DMS79 treated with DMSO at 0.1 percent for 48 hours (cell line): ENCODE measurements at places on chromosomes 12 and 14.
A peak's percentile ranks its signal among the peaks of the same experiment; 100 is the strongest.

GRCh38 chr12:27014859-27015729 is 910 bp upstream of the TM7SF3 start:
- DNase-seq, result no peak

DNA sequence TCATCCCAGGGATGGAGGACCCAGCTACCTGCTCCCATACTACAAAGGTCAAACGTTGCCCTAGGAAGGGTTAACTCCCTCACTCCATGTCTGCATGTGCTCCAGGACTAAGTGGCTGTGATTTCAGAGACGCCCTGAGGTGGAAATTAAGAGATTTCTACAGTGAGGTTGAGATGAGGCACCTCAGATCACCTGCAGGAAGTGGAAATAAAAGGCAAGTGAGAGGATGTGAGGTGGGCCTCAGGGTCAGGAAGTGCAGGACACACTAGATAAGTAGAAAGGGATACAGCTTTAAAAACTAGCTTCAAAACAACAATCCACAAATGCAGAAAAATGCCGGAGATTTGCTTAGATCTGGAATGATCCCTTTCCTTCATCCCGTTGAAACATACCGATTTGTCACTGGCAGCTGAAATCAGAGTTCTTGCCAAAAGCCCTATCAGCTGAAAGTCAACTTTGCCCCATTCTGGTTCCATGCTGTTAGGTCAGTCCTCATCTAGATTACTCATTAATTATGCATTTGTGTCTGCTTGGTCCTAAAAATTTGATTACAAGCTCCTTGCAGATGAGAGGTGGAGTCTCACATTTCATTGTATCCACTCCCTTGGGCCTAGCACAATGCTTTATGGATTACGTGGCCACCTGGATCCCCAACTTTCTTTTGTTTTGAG is 6.6 kb downstream of the PLBD1 start:
- no peak for DNase-seq

GRCh38 chr14:91870001-91870400 is 2.7 kb upstream of the TC2N start:
- DNase-seq, result no peak

GRCh38 chr12:39807043-39807442 is 187.4 kb upstream of the ABCD2 start:
- DNase-seq, result no peak

DNA sequence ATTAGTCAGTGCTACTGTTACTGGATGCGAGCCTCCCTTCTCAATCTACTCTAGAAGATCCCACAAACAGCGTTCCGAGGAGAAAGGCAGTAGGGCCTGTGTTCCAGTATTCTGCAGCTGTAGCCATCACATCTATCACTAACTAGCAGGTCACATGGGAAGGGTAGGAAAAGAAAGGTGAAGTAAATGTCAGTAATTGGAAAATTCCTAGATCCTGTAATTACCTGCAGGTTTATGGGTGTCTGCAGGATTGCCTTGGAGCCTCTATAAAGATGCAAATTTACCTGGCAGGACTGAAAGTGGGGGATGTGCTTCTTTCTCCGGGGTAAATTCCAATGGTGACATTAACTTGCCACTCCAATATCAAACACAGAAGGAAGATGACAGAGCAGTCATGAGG is 77.8 kb downstream of the FERMT2 start:
- DNase-seq, result no peak

DNA sequence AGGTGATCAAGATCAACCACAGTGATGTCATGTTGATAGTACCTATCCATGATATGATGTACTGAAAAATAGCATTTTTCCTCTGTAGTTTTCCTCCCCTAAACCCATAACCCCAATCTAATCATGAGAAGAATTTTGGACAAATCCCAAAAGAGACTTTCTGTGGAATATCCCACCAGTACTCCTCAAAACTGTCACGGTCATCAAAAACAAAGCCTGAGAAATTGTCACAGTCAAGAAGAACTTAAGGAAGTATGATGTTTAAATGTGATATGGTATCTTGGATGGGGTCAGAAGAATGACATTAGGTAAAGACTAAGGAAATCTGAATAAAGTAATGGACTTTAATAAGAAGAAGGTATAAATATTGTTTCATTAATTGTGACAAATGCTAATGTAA is 248.8 kb downstream of the RMST start:
- no peak for DNase-seq

DNA sequence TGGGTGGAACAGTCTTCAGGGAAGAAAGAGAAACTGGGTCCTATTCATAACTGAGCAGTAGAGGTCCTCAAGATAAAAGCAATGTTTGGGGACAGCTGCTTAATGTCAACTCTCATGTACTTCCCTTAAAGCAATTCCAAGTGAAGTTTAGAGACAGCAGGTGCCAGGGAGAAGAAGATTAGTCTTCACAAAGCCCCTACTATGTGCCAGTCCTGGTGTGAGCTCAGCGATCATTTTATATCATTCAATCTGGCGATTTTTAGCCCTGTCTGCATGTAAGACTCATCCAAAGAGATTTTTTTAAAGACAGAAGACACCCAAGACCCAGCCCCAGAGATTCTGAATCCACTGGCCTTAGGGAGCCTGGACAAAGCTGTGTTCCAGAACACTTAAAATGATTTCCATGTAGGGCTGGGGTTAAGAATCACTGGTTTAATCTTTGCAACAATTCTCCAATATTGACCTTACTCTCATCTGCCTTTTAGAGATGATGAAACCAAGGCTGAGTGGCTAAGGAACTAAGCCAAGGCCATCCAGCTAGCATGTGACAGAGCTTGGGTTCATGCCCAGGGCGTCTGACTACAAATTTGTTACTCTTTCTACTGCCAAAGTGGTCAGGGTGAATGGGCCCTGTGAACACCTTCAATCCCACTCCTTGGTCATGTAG is 404.5 kb upstream of the TBX3 start:
- DNase-seq, result peak; percentile 38

GRCh38 chr14:22448035-22448904 is 140.8 kb downstream of the DAD1 start:
- DNase-seq, result no peak

DNA sequence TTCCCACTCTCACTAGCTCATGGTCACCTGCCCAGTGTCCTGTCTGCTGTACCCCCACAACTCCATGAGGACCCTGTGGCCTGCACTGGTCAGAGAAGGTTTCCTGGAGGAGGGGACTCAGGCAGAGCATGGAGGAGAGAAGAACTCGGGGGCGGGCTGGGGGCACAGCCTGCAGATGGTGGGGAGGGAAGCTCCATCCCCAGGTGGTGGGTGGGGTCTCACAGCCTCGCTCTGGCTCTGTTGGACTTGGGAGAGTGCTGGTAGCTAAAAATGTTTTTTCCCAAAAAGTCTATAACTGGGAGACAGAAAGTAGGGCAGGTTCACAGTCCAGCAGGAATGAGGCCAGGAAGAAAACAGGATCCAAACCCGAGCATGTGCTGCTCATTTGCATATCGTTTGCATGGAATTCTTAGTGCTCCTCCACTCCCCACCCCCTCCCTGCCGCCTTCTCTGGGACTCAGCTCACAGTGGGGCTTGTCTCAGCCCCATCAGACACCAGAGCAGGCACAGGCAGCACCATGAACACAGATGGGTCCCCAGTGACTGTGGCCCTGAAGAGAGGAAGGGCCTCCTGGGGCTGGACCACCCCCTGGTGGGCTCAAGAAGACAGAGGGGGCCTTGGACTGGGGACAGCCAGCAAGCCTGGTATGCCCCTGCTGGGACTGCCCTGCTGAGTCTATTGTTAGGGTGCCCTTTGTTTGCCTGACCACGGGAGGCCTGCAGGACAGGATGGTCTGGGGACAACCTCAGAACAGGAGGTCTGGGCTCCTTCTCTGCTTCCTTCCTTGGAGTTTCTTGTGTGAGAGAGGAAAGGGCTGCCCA is 67.0 kb upstream of the SFSWAP start:
- DNase-seq, result no peak

GRCh38 chr12:29072631-29073030 is 76.4 kb upstream of the FAR2 start:
- no peak for DNase-seq

- DNase-seq, result no peak
These were observed 42.0 kb downstream of the KCNK13 start for GRCh38 chr14:90103808-90104207.

DNA sequence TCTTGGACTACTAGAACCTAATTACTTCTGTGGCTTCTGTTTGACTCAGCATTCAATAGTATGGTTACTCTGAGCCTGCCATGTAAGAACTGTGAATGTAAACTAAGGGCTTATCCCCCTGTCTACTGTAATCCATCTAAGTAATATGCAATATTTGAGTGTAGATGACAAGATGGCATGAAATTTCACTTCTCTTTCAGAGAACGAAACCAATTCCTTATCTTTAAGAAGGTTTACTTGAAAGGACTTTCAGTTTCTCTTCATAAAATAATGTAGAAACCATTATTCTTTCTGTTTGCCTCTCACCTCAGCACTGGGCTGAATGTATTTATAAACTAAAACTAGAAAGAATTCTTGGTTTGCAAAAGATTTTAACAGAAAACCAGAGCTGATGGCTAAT is 60.4 kb upstream of the ARID2 start:
- no peak for DNase-seq

DNA sequence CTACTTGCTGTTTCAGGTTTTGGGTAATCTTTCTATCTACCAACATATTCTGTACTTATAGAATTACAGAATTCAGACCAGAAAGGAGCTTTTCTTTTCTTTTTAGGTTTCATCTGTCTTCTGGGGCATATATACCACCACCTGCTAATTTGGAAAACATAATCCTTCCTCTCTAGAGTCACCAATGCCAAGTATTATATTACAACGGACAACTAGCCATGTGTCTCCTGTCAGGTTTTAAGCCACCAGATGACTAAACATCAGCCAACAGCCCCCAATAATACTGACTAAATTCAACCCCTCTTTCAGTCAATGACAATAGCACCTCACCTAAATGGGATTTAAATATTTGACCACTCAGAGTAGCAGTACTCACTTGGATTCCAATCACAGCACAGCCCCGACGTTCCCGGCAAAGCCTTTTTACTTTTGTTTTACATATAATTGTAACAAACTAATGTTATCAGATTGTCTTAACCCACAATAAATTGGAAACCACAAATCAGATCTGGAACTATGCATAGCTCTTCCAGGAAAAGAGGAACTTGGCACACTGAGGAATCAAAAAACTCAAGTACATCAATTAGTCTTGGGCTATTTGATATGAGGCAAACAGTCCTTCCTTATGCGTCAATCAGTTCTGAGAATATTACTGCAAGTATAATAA is 13.5 kb downstream of the SLC11A2 start:
- no peak for DNase-seq

GRCh38 chr12:108542320-108542719 is 18.7 kb downstream of the SART3 start:
- no peak for DNase-seq

- no peak for DNase-seq
These were observed 932.3 kb downstream of the FLRT2 start for GRCh38 chr14:86462193-86462753.

GRCh38 chr14:89465876-89466275 is 48.8 kb upstream of the FOXN3 start:
- no peak for DNase-seq

GRCh38 chr12:43113135-43113534 is 438.9 kb downstream of the ADAMTS20 start:
- DNase-seq, result no peak

DNA sequence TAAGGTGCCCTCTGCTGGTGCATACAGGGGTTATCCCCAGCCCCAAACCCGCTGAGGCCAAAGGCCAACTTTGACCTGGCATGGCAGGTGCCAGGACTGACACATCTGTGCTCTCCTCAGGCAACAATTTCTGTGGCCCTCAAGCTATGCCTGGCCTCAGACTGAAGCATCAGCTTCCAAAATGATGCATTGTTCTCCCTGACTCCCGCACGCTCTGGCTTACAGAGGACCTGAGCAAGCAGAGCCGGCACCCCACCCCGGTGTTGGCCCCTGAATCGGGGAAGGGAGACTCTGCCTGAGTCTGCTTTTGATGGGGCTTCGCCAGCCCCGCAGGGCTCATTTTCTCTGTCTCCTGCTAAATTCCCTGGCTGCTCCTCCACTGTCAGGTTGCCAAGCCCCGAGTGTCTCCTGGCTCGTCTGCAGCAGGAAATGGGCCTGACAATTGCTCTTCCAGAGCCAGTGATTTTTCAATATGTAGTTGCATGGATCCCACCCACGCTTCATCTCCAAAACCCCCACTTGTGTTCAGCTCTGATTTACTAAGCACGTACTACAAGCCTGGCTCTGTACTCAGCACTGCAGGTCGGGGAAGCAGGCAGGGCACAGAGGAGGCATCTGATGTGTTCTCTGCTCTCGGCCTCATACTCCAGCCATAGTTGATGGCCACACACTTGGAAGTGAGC is 126.1 kb downstream of the SLC38A6 start:
- no peak for DNase-seq

GRCh38 chr12:131511803-131512561 is 198.9 kb upstream of the SFSWAP start:
- DNase-seq, result no peak

DNA sequence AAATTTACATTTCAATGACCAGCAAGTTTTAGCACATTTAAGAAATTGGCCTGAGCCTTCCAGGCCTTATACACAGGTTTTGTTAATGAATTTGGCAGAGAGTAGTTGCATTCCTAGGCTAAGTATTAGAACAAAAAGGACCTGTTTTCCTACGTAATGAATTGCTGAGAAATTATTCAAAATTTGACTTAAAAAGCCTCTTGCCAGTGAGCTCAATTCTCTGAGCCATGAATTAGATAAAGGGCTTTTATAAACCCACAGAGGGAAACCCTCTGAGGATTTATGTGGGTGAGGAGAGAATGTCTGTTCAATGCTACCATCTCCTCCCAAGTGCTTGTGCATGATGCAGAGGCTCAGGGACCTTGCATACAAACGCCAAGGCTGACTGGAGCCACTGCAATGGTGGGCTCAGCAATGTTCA is 94.5 kb upstream of the PELI2 start:
- DNase-seq, result no peak

GRCh38 chr12:33054371-33054770 is 157.8 kb upstream of the PKP2 start:
- DNase-seq, result no peak

DNA sequence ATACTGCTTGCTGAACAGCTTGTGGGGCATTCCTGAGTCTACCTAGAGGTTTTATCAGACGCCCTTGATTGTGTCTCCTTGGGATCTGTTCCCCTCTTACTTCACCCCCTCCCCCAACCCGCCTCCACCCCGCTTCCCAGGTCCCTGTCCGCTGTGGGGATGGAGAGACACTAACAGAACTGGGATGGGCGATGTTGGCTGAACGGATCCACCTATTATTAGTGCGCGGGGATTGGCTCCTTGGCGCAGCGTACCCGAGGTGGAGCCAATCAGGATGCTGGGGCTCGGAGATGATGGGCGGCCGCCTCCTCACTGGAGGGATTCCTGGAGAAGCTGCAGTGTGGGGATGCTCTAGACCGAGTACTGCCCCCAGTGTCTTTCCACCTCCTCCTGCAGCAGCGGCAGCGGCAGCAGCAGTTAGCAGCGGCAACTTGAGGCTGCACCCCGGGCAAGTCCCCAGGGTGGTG is at the start of gene SYT1:
SYT1 (plus strand) TSS at position 372 of the 467 bp plus-strand sequence.
- DNase-seq, result peak; percentile 86

DNA sequence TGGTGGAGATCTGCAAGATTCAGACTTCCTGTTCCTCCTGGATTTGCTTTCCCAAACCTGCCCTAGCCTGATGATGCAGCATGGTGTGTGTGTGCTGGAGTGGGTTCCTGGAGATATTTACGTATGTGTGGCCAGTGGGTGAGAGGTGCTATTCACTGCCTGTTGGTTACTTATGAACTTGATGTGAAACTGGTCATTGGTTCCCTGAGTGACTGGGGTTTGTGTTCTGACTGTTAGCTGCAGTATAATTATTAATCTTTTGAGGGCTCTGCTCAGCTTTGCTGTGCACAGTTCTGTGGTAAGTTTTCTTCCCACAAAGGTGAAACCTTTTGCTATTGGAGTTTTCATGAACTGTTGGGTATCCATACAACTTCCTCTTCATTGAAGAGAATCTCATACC is 541.8 kb upstream of the FBXO33 start:
- no peak for DNase-seq
